ENCODE measurements at places on chromosomes 12 and 14.

GRCh38 chr14:46245276-46245675 is 406.3 kb downstream of the RPL10L start:
- no peak for DNase-seq

DNA sequence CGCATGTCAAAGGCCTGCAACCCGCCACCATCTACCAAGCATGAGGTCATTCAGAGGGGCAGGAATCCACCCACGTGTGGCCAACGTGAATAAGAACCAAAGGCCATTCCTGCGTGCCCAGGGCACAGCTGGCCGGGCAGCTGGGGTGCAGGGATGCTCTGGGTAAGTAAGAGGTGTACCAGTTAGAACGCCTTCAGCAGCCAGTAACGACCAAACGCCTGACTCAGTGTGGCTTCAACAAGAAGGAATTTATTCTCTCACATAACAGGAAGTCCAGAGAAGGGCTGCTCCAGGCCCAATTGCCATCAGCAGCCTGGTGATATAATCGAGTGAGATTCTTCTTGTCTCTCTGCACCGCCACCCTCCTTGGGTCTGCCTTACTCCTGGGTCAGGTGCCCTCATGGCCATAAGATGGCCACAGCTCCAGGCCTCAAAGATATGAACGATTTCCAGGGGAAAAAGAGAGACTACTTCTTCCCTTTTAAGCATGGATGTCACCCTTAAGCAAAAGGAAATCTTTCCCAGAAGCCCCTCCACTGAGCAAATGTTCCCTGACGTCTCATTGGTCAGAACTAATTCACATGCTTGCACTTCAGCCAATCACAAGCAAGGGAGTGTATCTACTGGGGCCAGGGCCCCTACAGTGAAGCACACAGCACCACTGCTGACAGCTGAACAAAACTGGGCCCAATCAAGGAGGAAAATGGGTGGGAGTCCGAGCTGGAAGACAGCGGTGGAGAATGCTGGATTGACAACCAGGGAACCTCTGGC is 7.3 kb downstream of the TTC7B start:
- peak; percentile 5 for DNase-seq

- DNase-seq, result no peak
Measured at GRCh38 chr14:85241022-85241855, 288.7 kb upstream of the FLRT2 start.

GRCh38 chr14:29630566-29631160 is 297.0 kb downstream of the PRKD1 start:
- no peak for DNase-seq

GRCh38 chr12:40240779-40241178 is 16.0 kb downstream of the LRRK2 start:
- no peak for DNase-seq

DNA sequence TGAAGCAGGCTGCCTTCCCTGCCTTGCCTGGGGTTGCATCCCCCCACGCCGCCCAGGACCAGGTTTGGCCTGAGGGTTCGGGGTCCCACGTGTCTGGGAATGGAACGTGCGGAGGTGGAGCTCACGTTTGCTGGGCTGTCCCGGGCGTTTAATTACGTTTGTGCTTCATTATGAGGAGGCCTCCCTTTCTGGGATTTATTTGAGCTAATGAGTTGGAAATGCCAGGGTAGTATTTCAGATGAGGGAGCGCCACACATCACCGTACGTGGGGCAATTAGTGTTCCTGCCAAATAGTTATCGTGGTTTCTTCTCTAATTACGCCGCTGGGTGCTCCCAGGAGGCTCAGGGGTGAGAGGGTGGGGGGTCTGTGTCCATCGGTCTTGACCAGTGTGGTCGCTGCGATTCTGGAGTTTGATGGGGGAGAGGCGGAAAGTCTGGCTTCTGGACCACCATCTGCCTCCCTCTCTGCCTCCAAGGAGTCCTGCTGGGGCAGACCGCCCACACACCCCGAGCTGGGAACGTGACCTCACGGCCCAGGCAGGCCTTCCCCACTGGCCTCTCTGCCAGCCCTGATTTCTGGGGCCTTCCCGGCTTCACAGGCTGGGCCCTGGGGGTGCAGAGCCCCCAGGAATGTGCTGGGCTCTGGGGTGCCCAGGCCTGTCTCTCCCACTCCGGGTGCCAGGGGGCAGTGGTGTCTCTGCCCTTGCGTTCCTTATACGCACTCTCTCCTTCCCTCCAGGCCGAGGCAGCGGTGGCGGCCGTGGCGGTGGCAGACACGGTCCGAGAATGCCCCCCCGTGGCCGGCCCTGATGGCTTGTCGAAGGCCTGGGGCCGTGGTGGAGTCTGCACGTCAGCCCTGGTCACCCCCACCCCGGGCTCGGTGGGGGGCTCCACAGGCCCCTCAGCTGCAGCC is 18.9 kb downstream of the KIF26A start:
- no peak for DNase-seq

DNA sequence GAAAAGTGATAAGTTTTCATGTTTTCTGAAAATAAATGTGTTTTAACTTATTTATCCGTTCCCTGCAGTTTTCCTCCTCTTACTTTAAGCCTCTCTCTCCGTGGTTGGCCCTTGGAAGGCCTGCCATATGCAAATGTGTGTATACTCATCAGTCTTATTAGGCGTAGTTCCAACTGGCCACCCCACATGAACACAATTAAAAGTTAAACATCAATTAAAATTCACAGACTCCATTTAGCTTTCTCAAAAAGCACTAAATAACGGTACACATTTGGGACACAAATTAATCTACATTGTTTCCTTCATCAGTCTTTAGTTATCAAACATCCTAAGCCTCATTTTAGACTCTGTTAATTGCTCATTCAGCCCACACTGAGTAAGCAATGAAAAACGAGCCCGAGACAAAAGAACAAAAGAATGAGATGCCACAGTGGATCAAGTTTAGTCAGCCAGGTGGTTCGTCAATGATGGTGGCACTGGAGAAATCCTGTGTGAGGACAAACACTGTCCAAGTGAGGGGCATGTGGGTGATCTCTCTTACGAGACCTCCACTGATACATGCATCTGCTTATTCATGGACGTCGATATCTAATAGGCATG is 76.0 kb upstream of the TMCC3 start:
- no peak for DNase-seq

DNA sequence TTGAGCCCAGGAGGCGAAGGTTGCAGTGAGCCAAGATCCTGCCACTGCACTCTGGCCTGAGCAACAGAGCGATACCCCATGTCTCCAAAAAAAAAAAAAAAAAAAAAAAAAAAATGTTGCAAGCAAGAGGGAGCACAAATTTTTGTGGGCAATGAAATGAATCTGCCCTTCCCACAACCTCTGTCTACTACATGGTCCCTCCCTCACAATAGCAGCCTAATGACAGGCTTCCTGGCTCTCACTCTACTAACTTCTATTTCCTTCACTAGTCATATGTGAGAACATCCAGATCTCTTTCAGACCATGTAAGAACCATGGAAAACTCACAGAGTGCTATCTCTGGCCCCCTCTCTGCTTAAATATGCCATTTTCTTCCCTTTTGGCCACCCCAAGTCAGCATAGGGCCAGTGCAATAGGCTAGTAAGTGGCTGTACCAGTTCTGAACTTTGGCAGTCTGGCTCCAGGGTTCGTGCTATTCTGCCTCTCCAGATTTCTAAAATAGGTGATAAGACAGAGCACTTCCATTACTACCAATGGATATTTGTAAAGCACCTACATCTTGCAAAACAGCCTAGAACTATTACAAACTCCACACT is 7.1 kb downstream of the OSBPL8 start:
- peak; percentile 26 for DNase-seq

DNA sequence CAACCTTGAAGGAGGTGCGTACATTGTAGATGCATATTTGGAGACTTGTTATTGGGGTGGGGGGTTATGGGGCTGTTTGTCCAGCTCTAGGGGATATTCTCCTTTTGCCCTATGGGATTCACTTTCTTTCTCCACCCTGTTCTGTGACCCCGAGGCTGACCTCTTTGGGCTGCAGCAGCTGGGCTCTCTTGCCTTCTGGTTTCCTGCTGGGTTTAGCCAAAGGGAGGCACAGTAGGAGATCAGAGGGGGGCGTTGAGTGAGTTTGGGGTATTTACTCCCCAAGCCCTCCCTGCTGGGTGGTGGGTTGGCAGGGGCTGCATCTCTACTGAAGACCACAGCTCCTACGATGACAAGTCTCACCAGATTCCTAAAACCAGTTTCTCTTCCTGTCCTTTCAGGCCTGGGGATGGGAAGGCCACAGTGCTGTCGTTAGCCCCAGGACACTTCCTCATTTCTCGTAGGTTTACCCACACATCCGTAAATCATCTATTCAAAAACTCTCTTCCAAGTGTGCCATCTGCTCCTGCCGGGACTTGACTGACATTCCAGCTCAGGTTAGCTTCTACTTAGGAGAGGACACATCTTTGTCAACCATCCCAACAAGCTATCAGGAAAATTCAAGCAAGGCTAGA is 127.1 kb downstream of the TMEM30B start:
- DNase-seq, result no peak

GRCh38 chr14:21902561-21903181 is 229.1 kb upstream of the OR4E1 start:
- no peak for DNase-seq

DNA sequence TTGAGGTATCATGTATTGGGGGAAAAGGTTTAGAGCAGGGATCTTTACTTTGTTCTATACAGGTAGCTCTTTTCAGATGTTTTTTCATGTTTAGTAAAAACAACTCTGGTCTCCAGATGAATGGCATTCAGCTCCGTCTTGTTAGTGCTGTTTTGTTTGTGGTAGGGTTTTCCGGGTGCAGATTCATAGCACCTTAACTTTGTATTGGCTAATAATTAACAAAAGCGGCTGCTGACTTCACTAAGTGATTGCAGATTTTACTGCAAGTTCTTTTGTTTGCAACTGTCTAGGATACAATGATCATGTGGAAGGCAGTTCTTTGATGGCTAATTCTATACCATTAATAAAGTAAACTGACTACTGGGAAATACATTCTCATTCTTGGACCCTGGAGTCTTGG is 32.2 kb upstream of the BHLHE41 start:
- DNase-seq, result no peak

GRCh38 chr12:77537663-77538062 is 293.0 kb upstream of the NAV3 start:
- DNase-seq, result no peak

DNA sequence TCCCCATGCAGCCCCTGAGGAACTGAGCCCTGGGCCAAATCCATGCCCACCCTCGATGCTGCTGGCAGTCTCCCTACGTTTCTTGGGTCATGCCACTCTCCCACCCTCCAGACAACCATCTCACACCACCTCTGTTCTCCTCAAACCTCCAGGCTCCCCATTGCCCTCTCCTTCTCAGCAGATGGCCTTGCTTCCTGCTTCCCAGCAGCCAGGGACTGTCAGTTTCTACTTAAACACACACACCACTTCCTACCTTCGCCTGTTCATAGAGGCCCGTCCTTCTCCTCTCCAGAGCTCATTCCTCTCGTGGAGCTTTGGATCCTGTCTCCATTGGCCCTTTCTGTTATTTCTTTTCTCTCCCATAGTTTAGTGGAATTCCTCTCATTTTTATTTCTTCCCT is 27.1 kb downstream of the ZNF664 start:
- DNase-seq, result no peak

DNA sequence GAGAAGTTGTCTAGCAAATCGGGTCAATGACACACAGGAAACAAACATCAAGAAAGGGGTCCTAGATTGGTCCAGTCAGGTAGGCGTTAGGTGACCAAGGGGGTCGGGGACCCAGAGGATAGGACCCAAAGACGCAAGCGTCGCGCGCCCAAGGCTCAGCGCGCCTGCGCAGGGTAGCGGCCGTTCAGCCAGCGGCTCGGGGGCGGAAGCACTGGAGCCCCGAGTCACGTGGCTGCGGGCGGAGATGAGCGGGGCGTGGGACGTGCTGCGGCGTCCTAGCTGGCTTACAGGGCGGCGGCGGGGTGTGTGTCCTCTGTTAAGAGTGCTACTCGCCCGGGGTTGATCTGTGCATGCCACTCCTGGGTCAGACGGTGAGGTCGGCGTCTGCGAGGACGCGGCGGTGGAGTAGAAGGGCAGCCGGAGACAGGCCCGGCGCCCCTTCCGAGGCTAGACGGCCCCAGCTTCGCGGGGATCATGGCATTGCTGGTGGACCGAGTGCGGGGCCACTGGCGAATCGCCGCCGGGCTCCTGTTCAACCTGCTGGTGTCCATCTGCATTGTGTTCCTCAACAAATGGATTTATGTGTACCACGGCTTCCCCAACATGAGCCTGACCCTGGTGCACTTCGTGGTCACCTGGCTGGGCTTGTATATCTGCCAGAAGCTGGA is at the start of gene SLC35E3:
TSS of gene SLC35E3 (plus strand) at position 273 of the 668 bp plus-strand sequence. CDS start at position 475, 202 bp downstream.
- peak; percentile 93 for DNase-seq

DNA sequence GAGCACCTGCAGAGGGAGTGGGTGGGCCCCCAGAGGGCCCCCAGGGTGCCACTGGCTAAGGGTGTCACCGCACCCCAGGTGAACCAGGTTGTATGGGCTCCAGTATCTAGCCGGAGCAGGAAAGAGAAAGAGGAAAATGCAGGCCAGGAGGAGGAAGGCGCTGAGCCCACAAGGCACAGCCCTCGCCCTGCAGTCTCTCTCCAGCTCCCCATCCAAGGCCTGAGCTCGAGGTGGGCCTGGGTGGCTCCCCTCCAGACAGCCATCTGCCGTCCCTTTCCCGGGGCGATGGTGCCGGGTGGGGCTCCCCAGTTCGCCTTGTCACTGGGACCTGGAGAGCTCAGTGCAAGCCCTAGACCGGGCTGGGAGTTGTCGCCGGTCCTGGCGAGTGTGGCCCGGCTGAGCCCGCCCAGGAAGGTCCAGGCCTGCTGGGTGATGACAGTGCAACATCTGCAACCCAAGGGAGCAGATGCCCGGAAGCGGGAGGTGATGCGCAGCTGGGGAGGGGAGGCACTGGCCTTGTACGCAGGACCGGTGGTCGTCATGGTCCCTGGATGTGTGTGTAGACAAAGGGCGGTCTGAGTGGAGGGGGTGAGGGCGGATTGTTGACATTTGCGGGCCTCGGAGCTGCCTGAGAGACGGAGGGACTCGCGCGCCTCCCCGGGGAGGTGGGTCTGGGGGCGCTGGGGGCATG is 716 bp downstream of the TMEM179 start:
- DNase-seq, result no peak

DNA sequence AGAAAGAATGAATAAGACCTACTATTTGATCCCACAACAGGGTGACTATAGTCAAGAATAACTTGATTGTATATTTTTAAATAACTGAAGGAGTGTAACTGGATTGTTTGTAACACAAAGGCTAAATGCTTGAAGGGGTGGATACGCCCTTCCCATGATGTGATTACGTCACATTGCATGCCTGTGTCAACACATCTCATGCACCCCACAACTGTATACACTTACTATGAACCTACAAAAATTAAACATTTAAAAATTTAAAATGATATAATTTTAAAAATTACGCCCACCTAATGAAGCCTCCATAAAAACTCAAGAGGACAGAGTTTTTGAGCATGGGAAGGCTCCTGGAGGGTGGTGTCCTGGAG is 94.5 kb downstream of the SCARB1 start:
- no peak for DNase-seq

GRCh38 chr12:105228966-105229365 is 7.0 kb downstream of the APPL2 start:
- no peak for DNase-seq
